ENCODE measurements at places on chromosomes 4 and X.

GRCh38 chrX:150060406-150060805 is 122.1 kb upstream of the EOLA2 start:
- no peak for DNase-seq

DNA sequence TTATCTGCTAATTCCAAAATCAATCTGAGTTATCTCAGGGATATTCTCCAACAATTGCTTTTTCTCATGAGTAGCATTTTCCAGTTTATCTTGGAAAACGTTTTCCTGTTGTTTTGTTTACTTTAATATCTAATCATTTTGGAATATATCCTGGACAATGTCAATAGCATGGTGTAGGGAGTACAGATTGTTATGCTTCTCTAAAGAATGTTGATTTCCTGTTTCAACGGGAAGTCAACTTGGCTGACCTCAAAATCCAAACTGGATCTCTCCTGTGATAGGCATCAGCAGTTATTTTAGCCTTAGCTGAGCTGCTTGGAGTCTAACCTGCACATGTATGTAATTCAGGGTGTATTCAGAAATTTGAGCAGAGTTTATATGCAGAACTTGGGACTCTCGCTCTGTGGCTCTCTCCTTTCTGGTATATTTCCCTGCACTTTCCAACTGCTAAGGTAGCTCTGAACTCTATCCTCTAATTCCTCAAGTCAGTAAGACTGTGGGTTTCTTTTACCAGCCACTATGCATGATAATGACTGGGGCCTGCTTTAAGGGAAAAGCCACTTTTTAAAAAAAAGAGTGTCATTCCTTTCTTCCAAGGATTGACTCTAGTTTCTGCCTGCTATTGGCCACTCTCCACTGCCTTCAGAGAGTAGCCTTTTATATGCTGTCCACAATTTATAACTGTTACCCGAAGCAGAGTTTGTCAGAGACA is 7.7 kb downstream of the PRSS48 start:
- DNase-seq: no peak

DNA sequence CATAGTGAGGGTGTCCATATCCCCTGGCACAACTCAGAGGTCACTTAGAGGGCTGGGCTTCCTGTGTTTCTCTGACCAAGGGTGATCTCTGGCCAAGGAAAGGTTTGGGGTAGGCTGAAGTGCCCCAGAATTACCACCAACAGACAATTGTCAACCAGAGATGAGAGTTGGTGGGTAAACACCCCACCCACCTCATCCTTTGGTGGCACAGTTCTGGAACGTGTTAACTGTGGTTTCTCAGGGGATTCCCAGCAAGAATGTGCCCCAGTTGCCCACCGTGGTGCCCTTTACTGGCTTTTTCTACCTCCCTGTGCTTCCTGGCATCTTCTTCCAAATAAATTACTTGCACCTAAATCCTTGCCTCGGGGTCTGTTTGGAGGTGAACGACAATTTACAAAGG is 17.1 kb downstream of the GRPR start:
- no peak for DNase-seq

DNA sequence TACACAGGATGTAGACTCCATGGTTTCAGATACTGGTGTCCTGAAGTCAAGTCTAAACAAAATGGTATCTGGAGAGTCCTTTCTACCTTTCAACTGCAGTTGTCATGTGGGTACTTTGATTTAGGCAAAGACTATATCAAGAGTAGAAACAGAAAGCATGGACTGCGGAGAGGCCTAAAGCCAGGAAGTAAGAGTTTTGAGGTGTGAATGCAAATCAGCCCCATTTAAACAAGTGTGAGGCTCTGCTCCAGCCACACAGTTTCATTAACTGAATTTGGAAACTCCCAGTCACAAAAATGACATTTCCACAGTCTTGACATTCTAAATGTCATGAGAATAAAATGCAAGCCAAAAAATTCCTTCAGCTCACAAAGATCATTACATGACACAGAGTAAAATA is 87.2 kb upstream of the MCF2 start:
- DNase-seq: no peak

GRCh38 chrX:28278251-28278650 is 297.0 kb upstream of the DCAF8L1 start:
- no peak for DNase-seq

DNA sequence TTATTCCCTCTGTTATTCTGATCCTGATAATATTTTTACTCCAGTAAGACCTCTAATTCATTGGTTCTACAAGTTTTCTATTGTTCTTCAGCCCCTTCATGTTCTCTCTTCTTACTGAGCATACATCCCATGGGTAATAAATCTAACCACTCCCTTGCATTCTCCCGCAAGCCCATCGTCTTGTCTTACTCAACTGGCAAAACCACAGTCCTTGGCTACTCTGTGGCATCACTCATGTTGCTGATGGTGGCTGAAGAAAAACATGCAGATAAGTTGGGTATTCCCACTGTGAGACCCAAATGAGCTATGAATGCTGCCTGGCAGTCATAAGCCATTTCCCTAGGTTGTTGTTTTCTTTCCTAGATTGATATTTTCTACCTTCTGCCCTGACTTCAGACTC is 402.2 kb upstream of the AADAT start:
- no peak for DNase-seq

DNA sequence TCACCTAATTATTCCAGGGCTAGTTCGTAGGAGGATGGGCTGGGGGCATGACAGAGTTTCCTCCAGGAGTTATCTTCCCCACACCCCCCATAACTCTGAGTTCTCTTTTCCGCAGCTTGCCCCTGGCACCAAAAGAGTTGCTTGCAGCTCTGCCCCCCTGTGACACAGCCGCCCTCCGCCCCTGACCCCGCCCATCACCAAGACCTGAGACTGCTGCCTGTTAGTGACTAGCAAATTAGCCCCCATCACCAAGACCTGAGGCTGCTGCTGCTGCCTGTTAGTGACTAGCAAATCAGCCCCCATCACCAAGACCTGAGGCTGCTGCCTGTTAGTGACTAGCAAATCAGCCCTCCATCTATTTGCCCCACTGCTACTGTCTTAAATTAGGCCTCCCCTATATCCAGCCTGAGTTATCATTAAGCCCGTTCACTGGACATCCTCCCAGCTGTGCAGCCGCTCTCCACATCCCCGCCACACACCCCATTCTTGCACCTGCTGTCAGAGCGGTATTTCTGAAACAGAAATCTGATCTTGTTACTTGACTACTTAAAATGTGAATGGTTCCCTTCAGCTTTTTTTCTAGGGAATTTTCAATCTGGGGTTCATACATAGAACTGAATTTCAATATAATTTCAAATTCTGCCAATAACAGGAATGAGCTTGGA is 1.5 kb upstream of the PAPSS1 start:
- no peak for DNase-seq

DNA sequence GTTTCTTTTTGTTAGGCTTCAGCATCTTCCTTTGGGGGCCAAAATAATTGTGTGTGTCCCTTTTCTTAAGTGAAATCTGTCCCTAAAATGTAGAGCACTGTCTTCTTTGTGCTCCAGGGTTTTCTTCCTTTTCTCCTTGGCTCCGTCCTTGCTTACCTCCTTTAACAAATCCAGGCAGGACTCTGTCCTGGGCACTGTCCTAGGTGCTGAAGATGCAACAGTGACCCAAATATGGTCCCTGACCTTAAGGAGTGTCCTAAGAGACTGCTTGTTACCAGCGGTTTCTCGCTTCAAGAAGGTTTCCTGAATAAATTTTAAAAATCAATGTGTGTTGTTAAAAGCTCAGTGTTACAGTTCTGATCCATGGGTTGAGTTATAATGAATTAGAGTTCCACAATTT is 471.8 kb downstream of the KCNIP4 start:
- DNase-seq: no peak

- no peak for DNase-seq
Observed at GRCh38 chrX:138001226-138001625, 435.3 kb downstream of the ZIC3 start.

DNA sequence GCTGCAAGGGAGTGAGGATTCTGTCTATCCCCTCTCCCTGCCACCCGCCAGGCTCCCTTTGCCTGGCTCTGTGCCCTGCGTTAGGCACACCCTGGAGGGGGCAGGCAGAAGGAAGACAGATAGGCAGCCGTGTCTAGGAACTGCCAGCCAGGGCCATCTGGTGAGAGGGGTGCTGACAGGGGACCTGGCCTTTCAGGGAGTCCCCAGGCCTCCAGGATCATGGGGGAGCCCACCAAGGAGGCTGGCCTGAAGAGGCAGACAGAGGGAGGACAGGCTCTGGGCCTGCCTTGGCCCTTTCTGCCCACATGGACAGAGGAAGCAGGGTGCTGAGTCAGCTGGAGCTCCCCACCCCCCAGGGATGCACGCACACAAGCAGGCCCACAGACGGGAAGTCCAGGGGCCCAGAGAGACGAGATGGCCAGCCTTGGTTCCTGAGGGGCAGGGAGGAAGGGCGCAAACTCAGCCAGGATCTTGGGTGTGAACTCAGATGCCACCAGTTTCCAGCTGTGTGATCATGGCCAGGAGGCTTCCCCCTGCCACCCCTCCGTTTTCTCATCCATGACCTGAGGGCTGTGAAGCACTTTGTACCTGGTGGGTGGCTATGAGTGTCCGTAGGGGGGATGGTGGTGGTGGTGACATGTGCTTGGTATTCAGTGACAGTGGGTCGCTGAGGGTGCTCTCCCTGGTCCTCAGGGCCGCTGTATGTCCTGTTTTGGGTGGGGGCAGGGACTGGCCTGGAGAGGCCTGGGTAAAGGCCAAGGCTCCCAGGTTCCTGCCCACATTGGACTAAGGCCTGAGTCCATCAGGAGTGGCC is 1.8 kb downstream of the SH3BP2 start:
- peak; percentile 59 for DNase-seq

DNA sequence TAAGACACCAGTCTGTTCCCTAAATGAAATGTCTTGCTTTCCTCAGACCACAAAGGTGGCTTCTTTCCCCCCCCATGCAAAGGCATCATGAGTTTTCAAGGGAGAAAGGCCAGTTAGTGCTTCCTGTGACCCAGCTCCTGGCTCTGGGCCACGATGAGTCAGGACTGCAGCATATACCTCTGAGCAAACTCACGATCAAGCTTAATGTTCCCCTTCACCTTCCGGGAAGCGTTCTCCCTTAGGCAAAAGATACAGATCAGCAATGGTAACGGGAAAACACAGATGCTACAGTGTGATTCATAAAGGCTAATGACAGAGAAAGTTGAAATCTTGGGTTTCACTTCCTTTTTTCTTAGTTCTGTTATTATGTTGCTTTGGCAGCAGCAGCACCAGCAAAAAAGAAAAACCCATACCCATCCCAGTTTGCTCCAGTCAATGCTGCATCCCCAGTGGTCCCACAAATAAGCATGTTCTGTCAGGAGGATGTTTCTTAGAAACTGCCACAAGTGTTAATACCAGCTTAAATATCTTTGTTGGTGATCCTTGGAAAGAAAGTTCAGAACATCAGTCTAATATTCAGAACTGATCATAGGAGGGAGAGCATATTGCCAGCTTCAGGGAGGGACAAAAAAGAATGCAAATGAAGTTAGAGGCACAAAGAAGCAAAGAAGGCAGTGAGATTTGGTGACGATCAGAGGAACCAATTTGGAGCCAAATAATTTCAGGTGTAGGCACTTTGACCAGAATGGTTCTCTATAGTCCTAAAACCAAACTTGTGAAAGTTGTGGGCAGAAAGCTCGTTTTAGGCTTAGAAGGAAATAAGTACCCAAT is 41.2 kb downstream of the LONRF3 start:
- DNase-seq: no peak

GRCh38 chrX:38571058-38571457 is 9.7 kb downstream of the TSPAN7 start:
- DNase-seq: no peak

DNA sequence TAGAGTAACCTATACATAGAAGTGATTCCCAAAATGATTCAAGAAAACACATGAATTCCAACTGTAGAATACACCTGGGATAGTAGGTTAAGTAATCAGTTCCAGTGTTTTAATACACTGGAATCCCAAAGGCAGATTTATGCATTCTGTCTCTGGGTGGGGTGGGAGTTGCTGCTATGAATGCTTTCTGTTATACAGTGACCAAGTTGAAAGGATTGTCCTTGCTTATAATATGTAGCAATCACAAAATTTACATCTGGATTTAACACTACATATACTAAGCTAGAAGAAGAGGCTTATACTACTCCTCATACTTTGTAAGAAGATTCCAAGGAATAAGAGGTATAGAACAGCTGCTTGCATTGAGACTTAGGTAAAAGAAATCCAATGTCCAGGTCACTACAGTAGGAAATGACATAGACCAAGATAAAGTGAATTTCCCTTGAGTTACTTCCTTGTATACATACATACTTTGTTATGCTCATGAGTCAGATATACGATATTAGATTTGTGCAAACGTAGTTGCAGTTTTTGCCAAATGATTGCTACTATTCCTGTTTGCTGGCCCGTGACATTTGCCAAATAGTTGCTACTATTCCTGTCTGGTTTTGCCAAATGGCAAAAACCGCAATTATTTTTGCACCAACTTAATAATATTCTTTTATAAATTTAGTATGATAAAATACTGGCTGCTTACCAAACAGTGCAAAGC is 210.5 kb upstream of the DIAPH2 start:
- DNase-seq: no peak

DNA sequence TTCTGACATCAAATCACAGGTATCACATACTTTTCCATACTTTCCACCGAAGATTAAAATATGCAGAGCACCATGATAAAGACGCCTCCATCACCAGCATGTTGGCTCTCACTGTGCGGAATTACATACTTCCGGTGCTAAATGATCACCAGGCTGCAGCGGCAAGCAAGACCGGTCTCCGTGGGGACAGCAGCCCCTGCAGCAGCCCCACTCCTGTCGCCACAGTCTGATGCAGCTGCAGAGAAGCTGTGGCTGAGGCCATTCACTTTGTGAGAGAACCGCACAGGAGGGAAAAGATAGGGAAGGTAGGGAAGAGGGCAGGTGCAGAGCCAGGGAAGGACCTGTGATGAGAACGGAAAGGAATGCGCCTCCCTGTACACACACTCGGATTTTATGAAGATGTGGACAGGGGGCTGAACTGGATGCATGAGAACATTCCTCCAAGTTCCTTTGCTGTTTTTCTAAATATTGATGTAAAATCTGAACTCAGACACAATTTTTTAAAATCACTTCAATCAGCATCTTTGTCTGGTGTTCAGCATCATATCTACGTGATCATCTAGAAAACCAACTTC is 38.3 kb downstream of the AFAP1 start:
- DNase-seq: no peak

- DNase-seq: no peak
Observed at GRCh38 chr4:1058198-1058996, 47.0 kb downstream of the FGFRL1 start.

GRCh38 chrX:124260845-124261244 is 71.6 kb upstream of the TEX13D start:
- no peak for DNase-seq

GRCh38 chrX:2631743-2632532 is 59.2 kb upstream of the CD99 start:
- no peak for DNase-seq
